Cerebellar cortex (tissue), 1 donor: ENCODE measurements at places on chromosomes 6 and 20.

DNA sequence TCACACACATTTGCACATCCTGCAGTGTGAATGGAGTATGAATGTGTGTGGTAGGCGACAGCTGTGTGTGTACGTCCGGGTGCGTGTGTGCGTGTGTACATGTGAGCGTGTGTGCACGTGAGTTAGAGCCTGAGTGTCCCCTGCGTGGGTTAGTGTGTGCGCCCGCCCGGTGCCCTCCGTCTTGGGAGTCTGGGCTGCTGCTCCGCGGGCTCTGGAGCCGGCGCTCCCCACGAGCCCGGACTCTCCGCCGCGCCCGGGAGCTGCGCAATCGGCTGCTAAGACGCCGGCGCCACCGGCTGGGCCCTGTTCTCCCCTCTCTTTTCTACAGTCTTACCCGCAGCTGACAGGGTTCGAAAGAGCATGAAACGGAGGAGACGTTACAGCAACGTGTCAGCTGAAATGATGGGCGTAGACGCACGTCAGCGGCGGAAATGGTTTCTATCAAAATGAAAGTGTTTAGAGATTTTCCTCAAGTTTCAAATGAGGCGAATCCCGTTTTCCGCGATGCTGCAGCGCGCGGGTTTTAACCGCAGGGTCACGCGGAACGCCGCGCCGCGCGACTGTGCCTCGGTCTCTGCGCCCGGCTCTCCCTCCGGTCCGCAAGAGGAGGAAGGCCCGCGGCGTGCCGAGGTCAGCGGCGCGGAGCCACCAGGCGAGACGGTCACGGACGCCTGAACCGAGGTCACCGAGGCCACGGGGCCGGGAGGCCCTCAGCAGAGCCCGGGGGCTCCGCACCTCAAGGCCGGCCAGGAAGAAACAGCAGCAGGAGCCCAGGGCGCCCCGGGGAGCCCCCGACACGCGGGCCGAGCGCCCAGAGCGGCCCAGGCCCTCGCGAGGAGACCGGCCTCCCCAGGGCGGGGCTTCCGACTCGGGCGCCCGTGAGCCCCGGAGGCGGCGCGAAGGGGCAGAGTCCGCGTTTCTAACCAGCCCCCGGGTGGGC lies 95.3 kb upstream of the BHLHE23 start:
- DNase-seq, result peak; percentile 40

- DNase-seq, result no peak
Observed at GRCh38 chr6:157260735-157261410, 62.4 kb downstream of the TMEM242 start.

DNA sequence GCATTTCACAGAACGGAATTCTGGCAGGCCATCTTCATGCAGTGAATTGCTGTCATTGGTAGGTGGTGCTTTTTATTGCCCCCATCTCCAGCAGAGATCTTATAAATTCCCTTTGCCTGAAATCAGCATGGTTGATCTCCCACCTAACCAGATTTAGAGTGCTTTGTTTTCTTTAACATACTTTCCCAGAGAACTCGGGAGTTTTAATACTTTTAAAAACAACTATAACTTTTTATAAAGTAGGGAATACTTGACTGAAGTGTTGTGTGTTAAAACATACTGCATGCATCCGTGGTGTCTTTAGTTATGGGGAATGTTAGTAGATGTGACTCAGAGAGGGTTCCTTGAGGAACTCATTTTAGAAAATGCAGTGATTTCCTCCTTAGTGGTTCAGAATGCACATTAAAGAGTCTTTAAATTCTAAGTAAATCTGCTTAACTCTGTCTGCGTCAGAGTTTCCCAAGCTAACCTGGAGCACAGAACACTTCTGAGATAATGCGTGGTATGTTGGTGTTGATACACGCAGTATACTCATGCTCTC lies 54.9 kb downstream of the AKAP12 start:
- no peak for DNase-seq

DNA sequence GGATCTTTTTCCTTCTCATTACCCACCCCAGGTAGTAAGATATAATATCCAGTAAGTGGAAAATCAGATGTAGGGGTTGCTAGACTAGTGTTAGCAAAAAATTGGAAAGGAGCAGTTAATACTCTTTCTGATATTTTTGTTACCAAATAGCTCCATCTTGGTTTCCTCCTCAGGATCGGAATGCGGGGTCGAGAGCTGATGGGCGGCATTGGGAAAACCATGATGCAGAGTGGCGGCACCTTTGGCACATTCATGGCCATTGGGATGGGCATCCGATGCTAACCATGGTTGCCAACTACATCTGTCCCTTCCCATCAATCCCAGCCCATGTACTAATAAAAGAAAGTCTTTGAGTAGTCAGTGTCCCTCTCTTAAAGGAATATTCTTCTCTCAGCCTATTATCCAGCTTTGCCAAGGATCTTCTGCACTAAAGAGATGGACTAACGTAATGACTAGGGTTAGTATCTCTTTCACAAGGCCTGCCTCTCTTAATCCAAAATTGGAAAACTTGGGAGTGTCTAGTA lies 1.5 kb downstream of the ROMO1 start:
- DNase-seq, result peak; percentile 28

DNA sequence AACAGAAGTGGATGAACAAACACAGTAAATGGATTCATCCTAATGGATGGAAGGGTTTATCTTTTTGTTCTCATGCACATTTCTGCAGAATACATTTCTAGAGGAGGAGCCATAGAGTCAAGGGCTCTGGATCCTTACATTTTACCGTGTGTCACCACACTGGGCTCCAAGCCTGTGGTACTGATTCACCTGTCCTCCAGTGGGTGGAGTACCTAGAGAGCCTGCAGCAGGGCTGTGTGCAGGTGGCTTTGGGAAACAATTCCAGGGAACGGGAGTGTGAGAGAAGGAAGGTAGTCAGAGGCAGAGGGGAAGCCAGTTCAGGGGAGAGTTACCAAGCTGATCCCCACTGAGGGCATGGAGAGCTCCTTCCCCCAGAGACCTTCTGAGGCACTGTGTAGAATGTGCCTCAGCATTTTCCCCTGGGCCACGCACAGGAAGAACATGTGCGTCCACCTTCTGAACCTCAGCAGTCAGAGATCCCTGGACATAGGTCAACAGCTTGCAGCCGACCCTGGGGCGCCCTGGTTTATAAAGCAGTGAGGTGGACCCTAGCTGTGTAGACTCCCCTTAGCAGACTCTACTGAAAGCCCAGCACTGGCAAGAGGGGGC lies 85.3 kb upstream of the SLC22A23 start:
- DNase-seq, result no peak

DNA sequence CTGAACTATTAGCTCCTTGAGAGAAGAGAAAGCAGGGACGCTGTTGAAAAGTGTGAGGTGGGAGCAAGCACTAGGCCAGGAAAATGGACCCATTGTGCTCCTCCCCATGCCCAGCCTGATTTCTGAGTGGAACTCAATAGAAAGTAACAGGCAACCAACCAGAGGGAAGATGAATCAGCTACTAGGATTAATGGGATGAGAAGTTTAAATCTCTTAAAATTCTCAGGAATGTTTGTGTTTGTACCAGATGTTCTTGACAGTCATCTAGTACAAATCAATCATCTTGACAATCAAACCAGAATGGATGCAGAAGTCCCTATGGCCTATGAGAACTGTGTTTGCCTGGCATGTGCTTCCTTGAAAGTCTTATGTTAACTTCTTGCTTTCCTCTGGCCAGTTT lies 48.9 kb downstream of the HDDC2 start:
- no peak for DNase-seq

DNA sequence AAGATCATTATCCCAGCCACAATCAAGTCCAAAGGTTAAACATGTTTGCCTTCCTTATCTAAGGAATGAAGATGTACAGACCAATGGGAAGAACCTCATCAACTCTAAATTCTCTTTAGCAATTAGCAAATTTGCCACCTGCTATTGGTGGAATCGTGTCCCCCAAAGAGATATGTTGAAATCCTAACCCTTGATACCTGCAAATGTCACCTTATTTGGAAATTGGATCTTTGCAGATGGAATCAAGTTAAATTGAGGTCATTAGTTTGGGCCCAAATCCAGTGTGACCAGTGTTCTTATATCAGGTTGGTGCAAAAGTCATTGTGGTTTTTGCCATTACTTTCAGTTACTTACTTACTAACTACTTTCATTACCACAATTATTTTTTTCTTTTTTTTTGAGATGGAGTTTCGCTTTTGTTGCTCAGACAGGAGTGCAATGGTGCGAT lies 31.3 kb downstream of the KLHL31 start:
- DNase-seq, result no peak

DNA sequence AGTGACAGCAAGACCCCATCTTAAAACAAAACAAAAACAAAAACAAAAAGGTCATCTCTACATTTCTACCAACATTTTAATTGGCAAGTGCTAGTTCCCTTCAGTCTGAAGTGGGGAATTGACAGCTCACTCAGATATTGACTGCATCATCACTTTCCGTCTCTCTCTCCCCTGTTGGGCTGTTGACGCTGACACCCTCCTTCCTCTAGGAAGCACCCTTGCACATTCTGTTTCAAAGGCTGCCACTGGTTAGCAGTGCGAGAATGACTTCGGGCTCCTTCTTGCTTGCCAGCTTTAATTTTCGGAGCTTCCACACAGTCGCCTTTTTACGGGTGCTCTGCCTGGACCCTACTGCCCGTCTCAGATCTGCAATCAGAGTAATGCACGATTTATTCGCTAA lies 96.6 kb upstream of the INSM1 start:
- no peak for DNase-seq

- DNase-seq, result no peak
Observed at GRCh38 chr6:137717074-137718073, 149.7 kb upstream of the TNFAIP3 start.
